IMR-90 (cell line): ENCODE measurements at places on chromosomes 2 and 18. TPM values are rescaled to one million over a fixed set of nuclear protein-coding genes. Genes with fewer than 3 reads are reported as not detected.

Gene GLB1L
- 3.6 and 4.1 TPM in 2 replicates for total RNA-seq

Gene ATP9B
- total RNA-seq: 11.5 and 14.4 TPM in 2 replicates

Gene CIB4
- not detected in 2 replicates for total RNA-seq

Gene MEX3C
- total RNA-seq: 42.8 and 50.9 TPM in 2 replicates

Gene RAB11FIP5
- 21.4 and 21.5 TPM in 2 replicates for total RNA-seq

Gene RIT2
- not detected in 2 replicates for total RNA-seq

DNA sequence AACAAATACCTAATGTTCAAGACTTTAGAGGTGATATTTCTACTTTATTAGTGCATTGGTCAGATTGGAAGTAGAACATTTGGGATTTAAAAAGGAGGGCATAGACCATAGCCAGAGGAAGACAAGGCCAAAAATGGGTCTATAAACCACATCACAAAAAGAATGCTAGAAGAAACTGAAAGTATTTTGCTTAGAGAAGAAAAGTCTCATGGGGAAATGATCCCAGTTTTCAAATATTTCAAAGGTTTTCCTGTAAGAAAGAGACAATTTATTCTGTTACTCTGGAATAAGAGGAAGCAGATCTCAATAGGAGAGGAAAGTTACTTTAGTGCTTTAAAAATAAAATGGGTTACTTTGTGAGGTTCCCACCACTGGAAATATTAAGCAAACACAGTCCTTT lies 341.4 kb downstream of the TNS1 start:
- no peak for DNase-seq

DNA sequence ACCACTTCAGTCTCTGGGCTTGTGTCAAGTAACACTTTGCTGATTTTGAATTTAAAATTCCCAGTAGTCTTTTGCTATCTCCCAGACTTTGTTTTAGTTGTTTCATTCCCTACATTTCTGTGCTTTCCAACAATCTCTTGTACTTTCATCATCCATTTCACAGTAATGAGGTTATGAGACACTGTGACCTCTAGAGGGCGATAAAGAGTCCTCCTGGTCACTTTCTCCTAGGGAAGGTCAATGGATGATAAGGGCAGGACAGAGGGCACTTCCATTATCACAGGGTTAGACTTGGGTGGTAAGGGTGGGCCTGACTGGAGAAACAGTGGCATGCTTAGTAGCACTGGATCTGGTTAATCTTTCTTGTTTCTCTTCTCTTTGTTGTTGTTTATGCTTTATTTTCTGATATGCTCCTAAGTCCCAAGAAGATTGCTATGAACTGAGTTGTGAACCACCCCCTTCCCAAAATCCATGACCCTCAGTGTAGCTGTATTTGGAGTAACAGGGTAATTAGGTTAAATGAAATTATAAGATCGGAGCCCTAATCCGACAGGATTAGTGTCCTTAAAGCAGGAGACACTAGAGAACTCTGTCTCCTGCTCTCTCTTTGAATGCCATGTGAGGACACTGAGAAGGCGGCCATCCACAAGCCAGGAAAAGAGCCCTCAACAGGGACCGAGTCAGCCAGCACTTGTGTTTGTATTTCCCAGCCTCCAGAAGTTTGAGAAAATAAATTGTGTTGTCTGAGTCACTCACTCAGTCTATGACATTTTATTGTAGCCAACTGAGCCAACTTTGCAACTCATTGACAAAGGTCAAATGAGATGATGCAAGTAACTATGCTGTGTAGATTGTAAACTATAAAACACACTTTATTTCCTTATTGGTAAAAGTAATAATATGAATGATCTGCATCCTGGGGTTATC lies 779.2 kb downstream of the CNTNAP5 start:
- DNase-seq: peak; percentile 25

DNA sequence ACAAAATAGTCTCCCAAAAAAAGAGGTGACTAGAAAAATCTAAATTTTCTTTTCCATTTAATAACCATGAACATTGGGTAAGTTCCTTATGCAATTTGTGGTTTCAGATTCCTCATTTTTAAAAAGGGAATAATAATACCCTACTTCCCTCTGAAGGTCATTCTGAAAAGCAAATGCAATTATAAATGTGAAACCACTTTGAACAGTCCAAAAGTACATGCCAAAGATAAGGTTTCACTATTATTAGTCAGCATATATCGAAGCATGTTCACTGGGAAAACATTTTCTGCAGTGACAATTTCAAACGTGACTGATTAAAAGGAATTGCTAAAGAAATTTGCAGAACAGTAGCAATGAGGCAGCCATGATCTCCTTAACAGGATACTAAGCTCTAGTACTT lies 100.1 kb upstream of the RNF152 start:
- peak; percentile 72 for DNase-seq

DNA sequence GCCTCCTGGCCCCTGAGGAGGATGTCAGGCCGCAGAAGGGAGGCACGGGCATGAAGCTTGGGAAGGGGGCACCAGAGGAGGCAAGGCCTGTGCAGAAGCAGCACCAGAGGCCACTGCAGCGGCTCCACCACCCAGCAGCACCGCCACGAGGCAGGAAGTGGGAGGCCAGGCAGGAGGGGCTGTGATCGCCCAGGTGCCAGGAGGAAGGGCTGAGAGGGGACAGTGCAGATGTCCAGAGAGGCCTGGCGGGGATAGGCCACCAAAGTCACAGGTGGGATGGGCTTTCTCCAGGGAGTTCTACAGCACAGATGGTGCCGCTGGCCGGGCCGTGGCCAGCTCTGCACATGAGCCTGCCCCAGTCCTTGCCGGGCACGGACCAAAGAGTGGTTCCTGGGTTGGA lies 6.0 kb upstream of the ALPI start:
- no peak for DNase-seq

DNA sequence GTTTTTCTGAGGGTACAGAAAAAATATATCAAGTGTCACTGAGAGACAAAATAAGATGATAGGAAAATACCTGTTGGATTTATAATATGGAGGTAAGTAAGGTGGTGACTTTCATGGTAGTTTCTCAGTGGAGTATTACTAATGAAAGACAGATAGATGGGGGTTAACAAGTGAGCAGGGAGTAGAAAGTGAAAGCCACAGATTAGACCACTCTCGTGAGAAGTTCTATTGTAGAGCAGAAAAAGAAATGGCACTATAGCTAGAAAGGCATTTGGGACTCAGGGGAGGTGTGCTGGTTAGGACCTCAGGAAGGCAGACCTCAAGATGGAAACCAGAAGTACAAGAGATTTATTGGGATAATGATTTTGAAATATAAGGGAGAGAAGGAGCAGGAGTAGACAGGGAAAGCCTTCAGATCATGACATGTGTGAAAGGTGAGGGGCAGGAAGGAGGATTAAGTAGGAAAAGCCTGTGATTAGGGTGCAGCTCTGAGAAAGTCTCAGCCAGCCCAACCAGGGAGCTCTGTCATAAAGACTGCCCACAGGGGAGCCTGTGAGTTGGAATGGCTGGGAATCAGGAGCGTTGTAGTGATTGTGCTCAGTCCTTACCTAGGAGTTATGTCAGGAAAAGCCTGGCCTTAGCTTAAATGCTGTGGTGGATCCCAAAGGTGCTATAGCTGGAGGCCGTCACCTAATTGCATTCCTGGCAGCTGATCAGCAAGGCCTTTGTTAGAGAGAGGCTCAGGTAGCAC lies 198.1 kb downstream of the IKZF2 start:
- no peak for DNase-seq

GRCh38 chr2:226333388-226333787 lies 466.2 kb downstream of the IRS1 start:
- no peak for DNase-seq

DNA sequence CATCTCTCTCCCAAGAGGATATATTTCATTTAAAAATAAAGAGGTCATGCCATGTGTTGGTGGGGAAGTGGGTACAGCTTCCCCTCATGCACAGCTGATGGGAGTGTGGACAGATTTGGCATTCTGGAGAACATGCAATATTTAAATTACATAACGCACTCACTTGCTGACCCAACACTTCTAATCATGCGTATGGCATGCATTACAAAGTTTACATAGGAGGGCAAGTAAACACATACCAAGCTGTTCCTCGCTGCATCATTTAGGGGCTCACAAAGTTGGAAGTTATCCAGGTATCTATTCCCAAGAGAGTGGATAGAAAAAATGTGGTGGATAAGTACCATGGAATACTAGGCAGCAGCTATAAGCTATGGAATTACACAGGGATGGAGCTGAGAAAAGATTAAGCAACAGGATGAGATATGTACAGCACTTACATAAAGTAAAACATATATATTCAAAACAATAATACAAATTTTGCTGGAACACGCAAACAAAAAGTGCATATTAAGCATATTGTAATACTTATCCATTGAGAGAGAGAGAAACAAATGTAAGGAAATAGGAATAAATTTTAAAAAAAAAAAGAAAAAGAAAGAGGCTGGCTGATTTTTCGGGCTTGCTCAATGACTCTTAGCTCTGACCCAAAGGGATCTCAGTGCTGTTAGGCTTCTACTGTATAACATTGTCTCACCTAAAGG lies 11.0 kb downstream of the CYP1B1 start:
- DNase-seq: no peak

DNA sequence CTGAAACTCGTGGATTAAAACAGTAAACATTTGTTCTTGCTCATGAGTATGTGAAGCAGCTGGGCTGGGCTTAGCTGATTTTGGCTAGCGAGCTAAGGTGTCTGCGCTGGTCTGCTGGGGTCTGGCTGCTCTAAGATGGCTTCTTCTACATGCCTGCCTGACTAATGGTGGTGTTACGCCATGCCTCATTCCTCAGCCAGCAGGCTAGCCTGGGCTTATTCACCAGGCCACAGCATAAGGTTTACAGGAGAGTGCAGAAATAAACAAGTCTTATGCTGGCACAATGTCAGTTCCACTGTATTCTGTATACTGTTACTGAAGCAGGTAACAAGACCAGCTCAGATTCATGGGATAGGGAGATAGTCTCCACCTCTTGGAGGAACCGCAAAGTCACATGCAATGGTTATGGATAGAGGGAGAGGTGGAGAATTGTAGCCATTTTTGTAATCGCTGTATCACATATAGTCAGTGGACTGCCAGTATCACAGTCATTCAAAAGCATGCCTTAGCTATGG lies 80.0 kb downstream of the RHBDD1 start:
- peak; percentile 90 for DNase-seq

GRCh38 chr2:55428258-55428657 lies 8.6 kb upstream of the CCDC88A start:
- no peak for DNase-seq

- no peak for DNase-seq
Observed at GRCh38 chr2:171512683-171513195, 9.5 kb upstream of the CYBRD1 start.

- no peak for DNase-seq
Observed at GRCh38 chr2:67883316-67884087, 179.3 kb downstream of the C1D start.

DNA sequence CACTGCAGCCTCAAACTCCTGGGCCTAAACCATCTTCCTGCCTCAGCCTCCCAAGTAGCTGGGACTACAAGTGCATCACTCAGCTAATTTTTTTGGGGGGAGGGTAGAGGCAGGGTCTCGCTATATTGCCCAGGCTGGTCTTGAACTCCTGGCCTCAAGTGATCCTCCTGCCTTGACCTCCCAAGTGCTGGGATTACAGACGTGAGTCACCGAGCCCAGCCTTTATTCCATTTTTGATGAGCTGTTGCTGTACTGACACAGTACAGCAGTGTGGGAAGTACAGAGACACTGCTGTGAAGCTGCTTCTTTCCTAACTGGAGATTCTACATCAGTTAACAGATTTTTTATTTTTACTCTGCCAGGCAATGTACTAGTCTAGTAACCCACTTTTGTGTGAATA lies 18.8 kb downstream of the PTRHD1 start:
- DNase-seq: no peak

DNA sequence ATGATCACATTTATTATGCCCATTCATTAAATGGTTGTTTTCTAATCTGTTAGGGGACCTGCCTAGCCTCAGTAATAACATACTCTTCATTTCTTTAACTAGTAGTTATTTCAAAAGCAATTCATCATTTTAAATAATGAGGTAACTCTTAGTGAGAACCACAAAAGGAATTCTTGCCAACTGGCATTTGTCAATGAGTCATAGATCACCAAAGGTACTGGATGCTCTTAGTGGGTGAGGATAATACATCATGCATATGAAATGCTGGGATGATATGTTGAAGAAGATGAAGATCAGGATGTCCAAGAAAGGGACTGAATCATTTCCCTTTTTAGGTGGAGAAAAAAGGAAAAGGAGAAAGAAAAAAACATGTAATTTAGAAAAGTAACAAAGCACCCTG lies 826.2 kb upstream of the DDX18 start:
- DNase-seq: no peak

DNA sequence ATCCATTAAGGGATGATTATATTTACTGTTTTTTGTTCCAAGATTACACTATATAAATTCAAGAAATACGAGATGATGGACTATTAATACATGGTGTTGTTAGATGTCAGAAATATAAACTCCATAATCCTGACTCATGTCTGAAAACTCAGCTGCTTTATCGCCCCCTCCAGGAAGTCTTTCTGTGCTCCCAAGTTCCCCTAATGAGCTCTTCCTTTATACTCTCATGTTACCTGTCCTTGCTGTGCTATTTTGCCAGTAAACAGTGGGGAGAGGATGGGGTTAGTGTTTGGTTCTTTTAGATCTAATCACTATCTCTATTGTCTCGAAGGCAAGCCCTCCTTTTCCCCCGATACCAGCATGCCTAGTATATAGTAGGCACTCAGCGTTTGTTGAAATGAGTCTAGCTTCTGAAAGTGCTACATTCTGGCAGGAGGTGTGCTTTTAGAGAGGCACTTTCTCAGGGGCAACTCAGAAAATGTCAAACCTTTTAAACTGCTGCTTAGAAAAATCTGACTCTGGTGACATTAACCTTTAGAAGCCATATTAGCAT lies 21.4 kb upstream of the BARD1 start:
- DNase-seq: peak; percentile 37

DNA sequence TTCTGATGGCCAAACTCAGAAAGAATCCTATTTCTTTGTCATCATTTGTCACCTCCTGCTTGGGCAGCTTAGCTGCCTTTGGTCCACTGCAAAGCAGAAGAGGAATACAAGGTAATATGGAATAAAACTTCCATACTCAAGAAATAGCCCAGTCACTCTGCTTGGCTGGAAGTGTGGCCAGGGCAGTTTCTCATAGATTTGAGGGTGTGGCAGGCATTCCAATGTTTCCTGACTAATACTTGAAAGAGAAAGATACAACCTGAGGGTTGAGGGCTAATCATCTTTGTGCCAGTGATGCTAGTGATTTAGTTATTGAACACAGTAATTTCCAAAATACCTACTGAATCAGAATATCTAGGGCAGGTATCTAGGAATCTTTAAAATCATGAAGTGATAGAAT lies 83.1 kb downstream of the FAM161A start:
- DNase-seq: peak; percentile 24

DNA sequence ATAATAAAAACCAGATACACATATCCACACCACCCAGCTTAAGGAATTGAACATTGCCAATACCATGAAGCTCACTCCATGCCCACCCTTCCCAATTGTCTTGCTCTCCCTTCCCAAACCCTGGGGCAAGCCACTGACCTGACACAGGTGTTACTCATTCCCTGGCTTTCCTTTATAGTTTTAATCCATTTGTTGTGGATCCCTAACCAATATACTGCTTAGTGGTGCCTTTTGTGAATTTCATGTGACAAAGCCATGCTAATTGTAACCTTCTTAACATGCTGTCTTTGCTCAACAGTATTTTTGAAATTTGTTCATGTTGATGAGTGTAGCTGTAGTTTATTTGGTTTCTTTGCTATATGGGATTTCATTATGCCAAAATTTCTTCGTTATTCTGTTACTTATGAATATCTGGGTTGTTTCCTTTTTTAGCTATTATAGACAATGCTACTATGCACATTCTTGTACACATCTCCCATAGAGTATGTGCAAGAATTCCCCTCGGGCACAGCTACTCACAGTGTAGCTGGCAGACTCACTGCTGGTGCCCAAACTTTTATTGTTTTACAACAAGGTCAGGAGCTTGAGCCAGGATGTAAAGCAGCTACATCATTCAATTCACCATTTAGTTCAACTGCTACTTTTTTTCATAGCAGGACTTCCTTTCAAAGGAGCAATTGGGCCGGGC lies 90.8 kb upstream of the ATL2 start:
- no peak for DNase-seq
